ENCODE measurements at places on chromosomes 7 and 10.
A peak's percentile ranks its signal among the peaks of the same experiment; 100 is the strongest.

- DNase-seq: no peak
These were observed 5.6 kb downstream of the TMEM120A start for GRCh38 chr7:75988568-75989499.

GRCh38 chr7:25308906-25309705 is 80.8 kb upstream of the NPVF start:
- DNase-seq: no peak

GRCh38 chr10:111360260-111360925 is 283.6 kb downstream of the ADRA2A start:
- peak; percentile 39 for DNase-seq

- DNase-seq: no peak
These were observed 74.2 kb downstream of the WAPL start for GRCh38 chr10:86447432-86447831.

DNA sequence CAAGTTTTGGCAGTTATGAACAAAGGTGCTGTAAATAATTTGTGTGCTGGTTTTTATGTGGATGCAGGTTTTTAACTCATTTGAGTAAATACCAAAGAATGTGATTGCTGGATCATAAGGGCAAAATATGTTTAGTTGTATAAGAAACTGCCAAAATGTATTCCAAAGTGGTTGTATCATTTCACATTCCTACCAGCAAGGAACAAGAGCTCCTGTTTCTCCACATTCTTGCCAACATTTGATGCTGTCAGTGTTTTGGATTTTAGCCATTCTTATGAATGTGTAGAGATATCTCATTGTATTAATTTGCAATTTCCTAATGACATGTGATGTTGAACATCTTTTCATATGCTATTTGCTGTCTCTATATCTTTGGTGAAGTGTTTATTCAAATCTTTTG is 207.3 kb upstream of the LRGUK start:
- no peak for DNase-seq
